ENCODE measurements at places on chromosomes 6 and 20. TPM values are rescaled to one million over a fixed set of nuclear protein-coding genes. Genes with fewer than 3 reads are reported as not detected.

DNA sequence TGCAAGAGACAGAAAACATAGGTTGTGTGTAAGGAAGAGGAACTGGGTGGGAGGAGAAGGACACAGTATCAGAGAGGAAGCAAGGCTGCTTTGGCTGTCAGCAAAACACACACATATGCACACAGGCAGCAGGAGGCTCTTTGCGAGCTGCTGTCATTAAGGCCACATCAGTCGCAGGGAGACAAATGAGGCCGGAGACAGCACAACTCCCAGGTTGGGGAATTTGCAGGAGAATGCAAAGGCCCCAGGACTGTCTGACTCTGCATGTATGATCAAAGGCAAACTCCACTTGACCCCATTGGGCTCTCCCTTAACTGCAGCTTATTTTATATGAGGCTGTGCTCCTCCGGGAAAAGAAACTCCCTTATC, 35.3 kb downstream of the METTL24 start:
- peaks cover 51% of the 10 kb centered on the region for H3K4me1 ChIP-seq
- DNase-seq: no peak
- H3K27ac ChIP-seq: peak overlapping the region; percentile 83

DNA sequence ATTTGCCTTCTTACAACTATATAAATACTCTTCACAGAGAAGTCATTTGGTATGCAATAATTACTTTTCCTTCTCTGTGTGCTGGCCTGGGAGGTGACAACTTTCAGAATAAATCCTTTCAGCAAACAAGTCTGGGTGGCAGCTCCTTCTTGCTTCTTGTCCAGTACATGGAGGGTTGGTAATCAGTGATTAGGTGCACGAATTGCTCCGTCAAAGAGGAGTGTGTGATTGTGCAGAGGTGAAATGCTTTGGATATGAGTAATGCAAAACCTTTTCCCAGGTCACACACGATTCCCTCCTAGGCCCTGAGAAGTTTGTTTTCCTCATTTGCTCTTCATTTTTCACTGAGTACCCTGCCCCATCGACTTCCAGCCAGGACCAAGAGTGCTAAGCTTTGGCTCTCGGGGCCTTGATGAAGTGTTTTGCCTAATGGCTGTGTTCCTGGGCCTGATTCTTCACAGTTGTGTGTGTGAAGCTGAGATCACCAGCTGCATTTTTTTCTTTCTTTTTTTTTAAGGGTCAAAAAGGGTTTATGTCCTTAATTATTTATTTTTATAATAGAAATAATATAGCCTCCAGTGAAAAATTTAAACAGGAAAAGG, 216.5 kb downstream of the ZMYND8 start:
- DNase-seq: no peak
- H3K4me1 ChIP-seq: peaks cover 15% of the 10 kb centered on the region
- no peaks in the 10 kb centered on the region for H3K36me3 ChIP-seq

DNA sequence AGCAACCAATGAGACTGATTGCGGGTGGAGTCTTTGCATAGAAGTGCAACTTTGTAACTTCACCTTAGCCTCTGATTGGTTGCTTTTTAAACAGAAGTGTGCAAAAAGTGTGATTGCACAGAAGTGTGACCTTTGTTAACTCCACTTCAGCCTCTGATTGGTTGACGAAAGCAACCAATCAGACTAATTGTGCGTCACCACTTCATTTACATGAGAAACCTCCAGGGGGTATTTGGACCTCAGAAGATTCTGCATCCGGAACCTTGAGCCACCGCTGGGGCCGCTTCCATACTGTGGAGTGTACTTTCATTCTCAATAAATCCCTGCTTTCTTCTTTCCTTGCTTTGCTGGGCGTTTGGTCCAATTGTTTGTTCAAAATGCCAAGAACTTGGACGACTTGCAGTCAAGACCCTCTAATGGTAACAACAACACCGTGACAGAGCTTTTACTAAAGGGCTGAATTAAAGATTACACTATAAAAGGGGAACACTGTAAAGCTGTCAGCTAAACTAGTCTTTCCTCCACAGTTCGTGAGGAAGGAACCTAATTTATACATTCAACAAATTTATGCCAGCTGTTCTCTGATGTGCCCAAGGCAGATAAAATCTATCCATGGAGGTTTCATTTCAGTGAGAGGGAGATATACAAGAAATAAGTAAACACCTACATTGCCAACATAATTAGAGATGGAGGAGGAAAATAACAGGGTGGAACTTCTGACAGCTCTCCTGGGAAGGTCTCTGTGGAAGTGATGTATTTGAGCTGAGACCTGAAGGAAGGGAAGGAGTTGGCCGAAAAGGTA, 1.4 kb upstream of the HECA start:
- H3K27ac ChIP-seq: peak overlapping the region; percentile 19
- H3K4me1 ChIP-seq: peaks cover 16% of the 10 kb centered on the region
- peaks cover 1% of the 10 kb centered on the region for H3K36me3 ChIP-seq
- peak overlapping the region; percentile 58 for H3K4me3 ChIP-seq
- DNase-seq: no peak

- H3K36me3 ChIP-seq: peaks cover 12% of the 10 kb centered on the region
- no peaks in the 10 kb centered on the region for H3K4me1 ChIP-seq
- H3K4me3 ChIP-seq: no peak overlapping the region
- no peaks in the 10 kb centered on the region for H3K27me3 ChIP-seq
- no peak for DNase-seq
- H3K27ac ChIP-seq: no peak overlapping the region
Measured at GRCh38 chr6:70479236-70479635, 65.9 kb downstream of the FAM135A start.

- H3K36me3 ChIP-seq: no peaks in the 10 kb centered on the region
- peak overlapping the region; percentile 77 for H3K27ac ChIP-seq
- no peak for DNase-seq
- H3K27me3 ChIP-seq: no peaks in the 10 kb centered on the region
- peaks cover 29% of the 10 kb centered on the region for H3K4me1 ChIP-seq
Measured at GRCh38 chr6:79403563-79403962, 133.7 kb downstream of the LCA5 start.

DNA sequence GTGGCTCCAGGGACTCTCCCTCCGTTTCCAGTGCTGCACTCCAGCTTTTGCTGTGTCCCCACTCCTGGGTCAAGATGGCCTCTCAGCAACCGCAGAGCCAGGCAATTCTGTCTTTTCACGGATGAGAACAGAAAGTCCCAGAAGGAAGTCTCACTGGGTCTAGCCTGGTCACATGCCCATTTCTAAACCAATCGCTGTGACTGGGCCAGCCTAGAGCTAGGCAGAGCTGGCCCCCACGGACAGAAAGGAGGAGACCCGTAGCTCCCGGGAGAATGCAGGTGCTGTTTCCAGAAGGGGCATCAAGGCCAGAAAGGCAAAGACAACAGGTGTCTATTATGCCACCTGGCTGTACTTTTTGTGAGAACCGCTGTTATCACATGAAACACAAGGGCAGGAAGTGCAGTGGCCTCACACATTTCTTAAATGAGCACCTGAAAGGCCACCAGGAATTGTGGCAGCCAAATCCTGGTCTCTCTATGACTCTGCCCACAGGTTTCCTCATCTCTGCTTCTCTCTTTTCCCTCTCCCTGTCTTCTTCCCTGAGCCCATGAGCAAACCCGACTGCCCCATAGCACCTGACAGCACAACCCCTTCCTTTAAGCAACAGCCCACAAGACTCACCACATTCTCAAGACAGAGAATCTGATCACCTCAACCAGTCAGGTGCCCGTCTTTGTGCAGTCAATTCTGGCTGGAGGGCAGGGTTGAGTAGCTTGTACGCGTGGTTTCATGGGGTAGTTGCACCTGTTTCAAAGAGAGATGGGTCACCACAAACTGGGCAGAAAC, 37.1 kb upstream of the B4GALT5 start:
- H3K27ac ChIP-seq: no peak overlapping the region
- DNase-seq: no peak
- no peak overlapping the region for H3K4me3 ChIP-seq
- no peaks in the 10 kb centered on the region for H3K4me1 ChIP-seq

GRCh38 chr6:142857796-142858555, 87.0 kb downstream of the HIVEP2 start:
- no peak overlapping the region for H3K27ac ChIP-seq
- H3K36me3 ChIP-seq: no peaks in the 10 kb centered on the region
- DNase-seq: no peak
- no peak overlapping the region for H3K4me3 ChIP-seq
- H3K4me1 ChIP-seq: peaks cover 21% of the 10 kb centered on the region
- H3K27me3 ChIP-seq: peaks cover 2% of the 10 kb centered on the region

- H3K4me1 ChIP-seq: no peaks in the 10 kb centered on the region
- no peaks in the 10 kb centered on the region for H3K27me3 ChIP-seq
- peaks cover 8% of the 10 kb centered on the region for H3K36me3 ChIP-seq
- H3K27ac ChIP-seq: no peak overlapping the region
Measured at GRCh38 chr6:87184762-87185250, 29.4 kb downstream of the ZNF292 start.

GRCh38 chr6:17178326-17178725, 76.5 kb downstream of the STMND1 start:
- no peaks in the 10 kb centered on the region for H3K36me3 ChIP-seq
- H3K4me3 ChIP-seq: no peak overlapping the region
- DNase-seq: no peak

DNA sequence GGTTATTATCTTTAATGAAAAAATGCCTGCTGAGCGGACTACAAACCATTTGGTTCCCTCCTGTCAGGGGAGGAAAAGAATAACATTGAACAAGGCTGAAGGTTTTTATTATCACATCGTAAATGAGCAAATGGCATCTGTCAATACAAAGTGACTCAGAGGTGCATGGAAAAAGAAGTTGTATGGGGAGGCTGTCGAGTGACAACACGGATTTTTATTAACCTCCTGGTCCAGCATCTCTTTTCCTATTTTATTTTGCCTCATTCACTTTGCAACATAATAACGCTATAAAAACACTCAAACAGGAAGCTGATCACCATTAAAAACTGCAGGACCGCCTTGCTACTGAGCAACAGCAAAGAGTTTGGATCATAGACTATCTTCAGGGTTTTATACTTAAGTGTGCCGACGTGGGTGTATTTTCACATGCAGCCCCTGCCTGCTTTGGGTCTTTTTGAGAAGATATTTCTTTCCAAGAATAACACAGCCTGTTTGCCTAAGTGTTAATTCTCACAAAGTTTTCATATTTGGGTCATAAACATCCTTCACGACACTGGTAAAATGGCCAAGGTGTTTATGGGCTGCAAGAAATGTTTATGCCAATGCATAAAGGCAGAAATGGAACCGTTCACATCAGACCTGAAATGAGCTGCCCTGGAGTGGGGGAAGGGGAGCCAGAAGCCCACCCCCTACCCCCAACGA, 132.1 kb upstream of the SALL4 start:
- H3K27ac ChIP-seq: no peak overlapping the region
- no peak for DNase-seq
- H3K27me3 ChIP-seq: no peaks in the 10 kb centered on the region
- H3K4me1 ChIP-seq: peaks cover 25% of the 10 kb centered on the region
- no peak overlapping the region for H3K4me3 ChIP-seq
- no peaks in the 10 kb centered on the region for H3K36me3 ChIP-seq

- no peak overlapping the region for H3K27ac ChIP-seq
- peaks cover 21% of the 10 kb centered on the region for H3K36me3 ChIP-seq
- DNase-seq: no peak
- H3K27me3 ChIP-seq: no peaks in the 10 kb centered on the region
Measured at GRCh38 chr6:129567374-129567773, 142.6 kb downstream of the ARHGAP18 start.

- H3K4me1 ChIP-seq: no peaks in the 10 kb centered on the region
- H3K36me3 ChIP-seq: no peaks in the 10 kb centered on the region
- no peaks in the 10 kb centered on the region for H3K27me3 ChIP-seq
- H3K4me3 ChIP-seq: no peak overlapping the region
- H3K27ac ChIP-seq: no peak overlapping the region
Measured at GRCh38 chr6:26377719-26378118, 5.2 kb upstream of the BTN2A2 start.

DNA sequence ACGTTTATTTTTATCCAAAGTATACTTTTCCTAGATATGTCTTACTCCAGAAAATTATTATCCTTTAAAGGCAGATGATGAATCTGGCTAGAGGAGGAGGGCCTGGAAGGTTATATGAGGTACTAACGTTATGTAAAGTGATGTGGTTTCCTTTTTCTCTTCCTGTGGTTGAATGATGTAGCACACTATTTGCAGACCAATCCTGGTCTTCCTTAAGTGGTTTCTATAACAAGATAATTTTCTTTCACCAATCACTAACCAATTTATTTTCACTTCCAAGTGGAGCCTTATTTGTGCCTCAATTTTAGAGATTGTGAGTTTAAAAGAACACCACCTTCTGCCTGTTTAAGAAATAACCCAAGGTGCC, 154.6 kb upstream of the SOX4 start:
- no peak overlapping the region for H3K4me3 ChIP-seq
- H3K36me3 ChIP-seq: no peaks in the 10 kb centered on the region
- H3K27ac ChIP-seq: no peak overlapping the region
- H3K4me1 ChIP-seq: peaks cover 1% of the 10 kb centered on the region

DNA sequence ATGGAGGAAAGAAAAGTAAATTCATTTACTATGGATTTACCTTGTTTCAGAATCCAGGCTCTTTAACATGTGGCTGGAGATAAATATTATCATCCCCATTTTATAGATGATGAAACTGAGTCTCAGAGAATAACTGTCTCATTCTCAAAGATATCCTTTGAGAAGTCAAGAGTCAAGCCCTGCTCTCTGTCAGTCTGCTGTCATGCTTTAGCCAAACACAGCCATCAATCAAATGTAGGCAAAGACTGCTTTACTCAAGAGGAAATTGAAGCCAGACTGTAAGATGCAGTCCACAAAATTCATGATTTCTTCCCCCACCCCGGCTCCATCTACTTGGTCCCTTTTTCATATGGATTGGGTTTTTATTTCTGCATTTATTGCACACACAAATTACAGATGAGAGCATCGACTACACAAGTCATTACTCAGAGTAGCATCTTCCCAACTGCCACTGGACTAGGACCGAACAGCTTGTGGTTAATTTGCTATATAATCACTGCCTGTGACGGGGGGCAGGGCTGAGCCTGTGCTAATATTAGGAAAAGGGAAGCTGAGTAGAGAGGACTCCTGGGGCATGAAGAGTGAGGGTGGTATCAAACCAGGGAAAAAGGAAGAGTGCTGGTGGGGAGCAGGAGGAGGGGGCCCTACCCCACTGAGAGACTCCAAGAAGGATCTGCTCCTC, 102.7 kb upstream of the TOP1 start:
- H3K4me3 ChIP-seq: no peak overlapping the region
- no peak overlapping the region for H3K27ac ChIP-seq
- DNase-seq: no peak
- no peaks in the 10 kb centered on the region for H3K4me1 ChIP-seq
- H3K27me3 ChIP-seq: peaks cover 10% of the 10 kb centered on the region

DNA sequence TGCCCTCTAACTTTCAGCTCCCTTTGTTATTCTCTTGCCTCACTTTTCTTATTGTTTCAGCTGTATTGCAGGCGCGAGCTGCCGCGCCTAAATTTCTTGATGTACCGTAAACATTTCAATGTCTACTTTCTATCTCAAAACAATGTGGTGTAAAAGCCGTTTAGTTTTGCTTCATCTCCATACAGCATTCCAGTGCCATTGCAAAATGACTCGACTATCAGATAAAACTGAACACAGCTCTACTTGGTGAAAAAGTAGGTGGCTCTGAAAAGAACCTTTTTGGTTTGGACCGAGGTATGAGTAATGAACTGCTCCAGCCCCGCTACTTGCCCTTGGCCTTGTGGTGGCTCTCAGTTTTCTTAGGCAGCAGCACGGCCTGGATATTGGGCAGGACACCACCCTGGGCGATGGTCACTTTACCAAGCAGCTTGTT, 74.6 kb downstream of the OR2B2 start:
- peaks cover 20% of the 10 kb centered on the region for H3K4me1 ChIP-seq
- H3K4me3 ChIP-seq: no peak overlapping the region
- H3K27me3 ChIP-seq: no peaks in the 10 kb centered on the region
- no peak for DNase-seq

NHSL1 gene
- 86.5 TPM for total RNA-seq

RAET1G gene
- not detected for total RNA-seq

TCF15 gene
- total RNA-seq: not detected

SMIM26 gene
- 61.0 TPM for total RNA-seq

TGM3 gene
- total RNA-seq: 0.44 TPM

OPN5 gene
- 0.09 TPM for total RNA-seq

CAGE1 gene
- not detected for total RNA-seq

DDX43 gene
- not detected for total RNA-seq
